Stimulated activated naive CD4-positive, alpha-beta T cell treated with Interleukin-2 at 50 U/mL for 16 hours (primary cell): ENCODE measurements at places on chromosomes 6 and 20.

DNA sequence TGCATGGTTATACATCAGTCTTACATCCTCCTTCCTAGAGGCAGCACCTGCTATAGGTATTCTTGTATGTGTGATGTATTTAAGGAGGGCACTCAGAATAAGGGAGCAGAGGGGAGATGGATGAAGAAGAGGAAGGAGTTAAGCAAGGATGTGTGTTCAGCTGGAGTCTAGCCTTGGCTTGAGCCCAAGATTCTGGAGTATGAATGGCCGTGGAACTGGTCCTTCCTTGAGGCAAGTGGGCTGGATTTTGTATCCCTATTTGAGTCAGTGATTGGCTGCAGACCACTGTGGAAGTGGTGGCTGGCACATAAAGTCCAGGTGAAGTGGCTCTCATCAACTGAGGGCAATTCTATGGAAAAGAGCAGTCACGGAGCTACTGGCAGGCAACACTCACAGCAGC is 112.0 kb upstream of the RNF24 start:
- DNase-seq, result no peak

DNA sequence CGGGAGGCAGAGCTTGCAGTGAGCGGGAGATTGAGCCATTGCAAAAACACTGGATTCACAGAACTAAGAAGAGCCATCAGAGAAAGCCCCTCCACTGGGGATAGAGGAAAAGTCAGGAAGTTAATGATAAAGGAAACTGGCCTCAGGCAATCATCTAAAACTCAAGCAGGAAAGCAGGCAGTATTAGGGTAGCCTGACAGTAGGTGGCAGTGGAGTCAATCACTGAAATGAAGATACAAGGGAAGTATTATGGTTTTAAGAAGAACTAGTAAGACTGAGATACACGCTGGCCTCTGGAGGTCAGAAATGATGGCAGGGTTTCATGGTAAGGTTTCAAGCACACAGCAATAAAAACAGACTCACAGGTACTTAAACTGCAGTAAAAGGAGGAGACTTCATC is 578.3 kb downstream of the HACE1 start:
- DNase-seq, result no peak

DNA sequence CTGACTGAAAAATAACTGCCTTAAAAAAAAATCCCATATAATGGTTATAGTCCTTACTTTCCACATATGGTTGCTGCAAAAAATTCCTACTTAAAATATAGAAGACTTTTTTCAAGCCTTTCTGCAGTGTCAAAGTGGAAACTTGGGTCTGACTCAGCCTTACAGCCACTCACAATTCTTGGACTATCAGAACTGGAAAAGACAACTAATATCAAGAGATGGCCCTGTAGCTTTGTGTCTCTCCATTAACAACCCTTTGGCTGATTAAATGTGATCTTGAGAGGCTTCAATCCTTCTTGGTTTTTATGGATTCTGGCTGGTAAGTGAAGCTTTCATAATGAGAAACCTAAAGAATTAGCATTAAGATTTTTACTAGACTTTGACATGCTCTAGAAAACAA is 307.8 kb downstream of the RNGTT start:
- DNase-seq, result no peak

- DNase-seq, result no peak
Observed at GRCh38 chr20:17925141-17925939, 43.3 kb downstream of the SNX5 start.

DNA sequence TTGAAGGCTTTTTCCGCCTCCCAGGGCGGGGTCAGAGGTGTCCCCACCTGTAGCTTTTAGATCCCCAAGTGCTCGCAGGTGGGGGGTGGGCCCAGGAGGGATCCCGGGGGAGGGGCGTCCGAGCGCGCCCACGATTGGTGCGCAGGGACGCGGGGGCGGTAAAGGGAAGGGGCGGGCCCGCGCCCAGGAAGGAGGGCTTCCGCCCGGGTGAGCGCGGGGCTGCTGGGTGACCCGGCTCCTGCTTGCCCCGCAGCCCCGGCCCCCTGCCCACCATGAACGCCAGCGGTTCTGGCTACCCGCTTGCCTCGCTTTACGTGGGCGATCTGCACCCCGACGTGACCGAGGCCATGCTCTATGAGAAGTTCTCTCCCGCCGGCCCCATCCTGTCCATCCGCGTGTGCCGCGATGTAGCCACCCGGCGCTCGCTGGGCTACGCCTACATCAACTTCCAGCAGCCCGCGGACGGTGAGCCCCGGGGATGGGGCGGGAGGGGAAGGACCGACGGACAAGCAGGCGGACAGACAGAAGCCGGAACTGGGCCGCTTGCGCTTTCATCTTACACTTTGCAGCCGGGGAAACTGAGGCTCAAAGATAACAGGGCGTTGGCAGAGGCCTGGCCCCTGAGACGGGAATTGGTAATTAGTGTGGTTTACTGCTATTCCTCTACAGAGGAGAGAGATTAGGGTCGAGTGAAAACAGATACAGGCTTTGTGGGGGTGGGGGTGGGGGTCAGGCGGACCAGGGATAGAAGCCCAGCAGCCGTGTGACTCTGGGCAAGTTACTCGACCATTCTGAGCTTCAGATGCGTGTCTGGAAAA is at the start of gene PABPC1L:
PABPC1L (plus strand) TSS at position 189 of the 818 bp plus-strand sequence; CDS start at position 273, 84 bp downstream.
- DNase-seq, result peak; percentile 68

GRCh38 chr6:149859938-149860337 is 4.2 kb downstream of the LRP11 start:
- DNase-seq, result no peak

GRCh38 chr6:31356946-31357466 is at the start of gene HLA-B:
HLA-B (minus strand) TSS chr6:31357179; CDS start chr6:31357158, 21 bp downstream.
- DNase-seq, result peak; percentile 85

GRCh38 chr6:89736893-89737292 is 82.7 kb downstream of the MDN1 start:
- no peak for DNase-seq

- DNase-seq, result no peak
Observed at GRCh38 chr20:6509374-6509773, 258.1 kb upstream of the BMP2 start.

- DNase-seq, result no peak
Observed at GRCh38 chr6:4133941-4134838, 1.2 kb downstream of the ECI2 start.

DNA sequence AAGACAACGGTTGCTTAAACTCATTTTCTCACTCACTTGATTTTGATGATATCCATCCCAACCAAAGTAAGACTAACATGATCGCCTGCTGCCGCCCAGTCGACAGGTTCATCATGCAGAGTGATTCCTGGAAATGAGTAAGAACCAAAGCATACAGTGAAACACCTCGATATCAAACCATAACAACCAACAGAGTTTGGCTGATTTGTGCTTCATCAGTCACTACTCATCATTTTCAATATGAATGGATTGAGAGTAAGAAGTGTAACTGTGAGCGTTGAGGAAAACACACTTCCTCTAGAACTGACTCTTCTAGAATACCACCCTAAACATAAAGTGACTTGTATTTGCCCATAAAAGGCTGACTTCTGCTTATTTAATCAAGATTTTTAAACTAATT is 29.2 kb upstream of the ALDH8A1 start:
- DNase-seq, result peak; percentile 42

DNA sequence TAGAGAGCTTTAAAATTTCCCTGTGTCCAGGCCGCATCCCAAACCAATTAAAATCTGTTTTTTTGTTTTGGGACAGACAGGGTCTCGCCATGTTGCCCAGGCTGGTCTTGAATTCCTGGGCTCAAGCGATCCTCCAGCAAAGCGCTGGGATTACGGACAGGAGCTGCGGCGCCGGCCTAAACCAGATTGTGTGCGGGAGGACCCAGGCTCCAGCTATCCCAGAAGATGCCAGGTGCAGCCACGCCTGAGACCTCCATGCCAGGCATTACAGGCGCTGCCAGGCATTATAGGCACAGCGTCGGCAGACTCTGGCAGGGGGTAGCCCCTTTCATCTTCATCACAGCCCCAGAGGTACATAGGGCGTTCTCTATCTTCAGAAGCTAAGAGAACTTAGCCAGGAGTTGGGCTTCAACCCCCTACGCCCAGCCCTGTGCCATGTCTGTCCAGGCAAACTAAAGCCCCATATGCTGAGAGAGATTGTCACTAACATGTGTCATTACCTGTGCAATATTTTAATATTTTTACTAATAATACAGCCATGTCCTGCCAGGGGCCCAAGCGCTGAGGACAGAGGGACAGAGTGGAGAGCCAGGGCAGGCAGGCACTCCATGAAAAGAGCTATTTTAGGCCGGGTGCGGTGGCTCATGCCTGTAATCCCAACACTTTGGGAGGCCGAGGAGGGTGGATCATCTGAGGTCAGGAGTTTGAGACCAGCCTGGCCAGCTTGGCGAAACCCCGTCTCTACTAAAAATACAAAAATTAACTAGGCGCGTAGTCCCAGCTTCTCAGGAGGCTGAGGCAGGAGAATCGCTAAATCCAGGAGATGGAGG is 9.8 kb upstream of the GRM4 start:
- no peak for DNase-seq

GRCh38 chr20:1317545-1318255 is 11.2 kb downstream of the SDCBP2 start:
- DNase-seq, result no peak

GRCh38 chr6:35062676-35063574 is 78.2 kb downstream of the TCP11 start:
- no peak for DNase-seq

GRCh38 chr6:102581378-102582124 is 1188.0 kb downstream of the GRIK2 start:
- no peak for DNase-seq

- no peak for DNase-seq
Observed at GRCh38 chr20:20440481-20440880, 72.6 kb downstream of the INSM1 start.

- DNase-seq, result no peak
Observed at GRCh38 chr20:62590309-62591121, 51.8 kb upstream of the SLCO4A1 start.

DNA sequence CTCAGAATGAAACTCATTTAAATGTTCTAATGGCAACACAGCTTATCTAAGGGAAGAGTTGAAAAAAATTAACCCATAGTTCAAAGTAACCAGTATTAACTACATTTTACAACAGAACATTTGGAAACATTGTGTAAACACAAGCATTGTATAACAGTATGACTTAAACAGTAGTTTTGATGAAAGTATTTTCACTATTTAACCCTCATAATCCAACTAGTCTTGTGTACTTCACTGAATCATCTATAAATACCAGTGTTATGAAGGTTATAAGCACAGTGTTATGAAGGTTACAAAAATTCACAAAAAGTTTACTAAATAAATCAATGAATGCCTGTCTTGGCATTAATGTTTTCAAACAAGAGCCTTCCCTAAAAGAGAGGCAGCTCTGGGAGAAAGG is 66.5 kb downstream of the REV3L start:
- no peak for DNase-seq

- DNase-seq, result peak; percentile 38
Observed at GRCh38 chr20:41329435-41330342, 10.9 kb upstream of the LPIN3 start.

DNA sequence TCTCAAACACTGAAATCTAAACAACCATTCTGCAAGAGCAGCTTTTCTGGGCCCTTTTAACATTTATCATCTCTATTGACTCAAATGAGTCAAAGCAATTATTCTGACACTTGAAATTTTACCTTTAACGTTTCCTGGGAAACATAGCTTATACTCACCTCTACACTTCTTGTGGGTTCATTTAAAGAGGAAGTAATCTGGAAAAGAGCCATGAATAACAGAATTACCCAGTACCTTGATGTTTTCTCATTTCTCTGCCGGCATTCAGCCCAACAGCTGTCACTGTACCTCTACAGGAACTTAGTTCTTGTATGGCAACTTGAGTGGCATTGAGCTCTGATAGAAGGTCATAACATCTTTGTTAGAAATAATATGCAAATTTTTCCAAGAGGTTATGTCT is 272.2 kb downstream of the KCNQ5 start:
- DNase-seq, result no peak

DNA sequence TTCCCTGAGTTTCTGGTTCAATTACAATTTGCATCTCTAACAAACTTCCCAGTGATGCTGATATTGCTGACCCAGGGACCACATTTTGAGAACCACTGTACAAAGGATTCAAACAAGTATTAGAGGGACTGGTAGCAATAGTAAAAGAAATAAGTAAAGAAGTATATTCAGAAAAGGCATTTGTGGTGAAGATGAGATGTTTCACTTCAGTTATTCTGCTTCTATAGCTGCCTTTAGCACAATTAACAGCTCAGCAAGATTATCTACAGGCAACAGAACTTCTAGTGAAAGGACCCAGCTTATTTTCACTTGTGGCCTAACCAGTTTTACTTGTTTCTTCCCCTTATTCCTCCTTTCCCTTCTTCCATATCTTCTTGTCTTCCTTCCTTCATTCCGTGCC is 149.4 kb downstream of the PHF3 start:
- DNase-seq, result no peak

GRCh38 chr20:31861385-31862156 is 8.8 kb downstream of the DUSP15 start:
- DNase-seq, result peak; percentile 69

GRCh38 chr6:158231551-158232315 is 63.6 kb downstream of the GTF2H5 start:
- DNase-seq, result peak; percentile 72

DNA sequence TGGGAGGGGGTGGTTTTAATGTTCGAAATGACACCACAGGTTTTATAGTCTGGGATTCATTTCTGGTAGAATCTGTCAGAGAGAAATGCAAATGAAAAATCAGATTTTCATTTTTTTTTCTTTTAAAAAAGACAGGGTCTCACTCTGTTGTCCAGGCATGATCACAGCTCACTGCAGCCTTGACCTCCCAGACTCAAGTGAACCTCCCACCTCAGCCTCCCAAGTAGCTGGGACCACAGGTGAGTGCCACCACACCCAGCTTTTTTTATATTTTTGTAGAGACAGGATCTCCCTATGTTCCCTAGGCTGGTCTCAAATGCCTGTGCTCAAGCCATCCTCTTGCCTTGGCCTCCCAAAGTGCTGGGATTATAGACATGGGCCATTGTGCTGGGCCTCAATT is 2.4 kb upstream of the ADNP start:
- DNase-seq, result no peak

- no peak for DNase-seq
Observed at GRCh38 chr6:77456531-77457248, 6.6 kb downstream of the HTR1B start.

GRCh38 chr20:43939762-43940121 is 25.1 kb downstream of the TOX2 start:
- no peak for DNase-seq

DNA sequence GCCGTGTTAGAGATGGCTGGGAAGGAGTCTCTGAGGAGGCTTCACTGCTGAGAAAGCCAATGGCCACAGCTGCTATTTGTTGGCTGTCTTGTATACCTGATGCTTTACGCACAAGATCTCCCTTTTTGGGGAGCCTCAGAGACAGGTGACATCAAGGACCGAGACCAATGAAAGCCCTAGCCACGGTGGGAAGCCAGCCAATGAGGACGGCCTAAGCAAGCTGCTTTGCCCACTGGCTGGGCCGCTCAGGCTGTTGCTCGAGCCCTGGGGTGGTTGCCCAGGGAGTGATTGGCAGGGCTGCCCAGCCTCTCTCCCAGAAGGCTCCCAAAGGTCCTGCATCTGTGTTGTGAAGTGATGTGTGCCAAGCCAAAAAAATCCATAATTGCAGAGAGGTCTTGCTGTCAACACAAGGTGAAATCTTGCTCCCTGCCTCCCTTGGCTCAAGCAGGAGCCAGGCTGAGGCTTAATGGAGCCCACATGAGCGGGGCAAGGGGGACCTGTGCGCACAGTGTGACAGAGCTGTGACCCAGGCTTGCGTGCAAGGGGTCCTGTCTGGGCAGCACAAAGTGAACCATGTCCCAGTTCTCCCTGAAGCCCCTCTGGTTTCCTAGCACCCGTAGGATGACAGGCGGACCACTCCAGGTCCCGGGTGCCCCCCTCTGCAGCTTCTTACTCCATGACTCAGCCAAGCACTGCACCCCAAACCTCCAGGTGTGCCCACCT is 4.3 kb downstream of the MMP24OS start:
- no peak for DNase-seq
